ENCODE measurements at places on chromosomes 3 and 15.

GRCh38 chr3:130783629-130784028 is 37.0 kb upstream of the PIK3R4 start:
- no peak for DNase-seq

DNA sequence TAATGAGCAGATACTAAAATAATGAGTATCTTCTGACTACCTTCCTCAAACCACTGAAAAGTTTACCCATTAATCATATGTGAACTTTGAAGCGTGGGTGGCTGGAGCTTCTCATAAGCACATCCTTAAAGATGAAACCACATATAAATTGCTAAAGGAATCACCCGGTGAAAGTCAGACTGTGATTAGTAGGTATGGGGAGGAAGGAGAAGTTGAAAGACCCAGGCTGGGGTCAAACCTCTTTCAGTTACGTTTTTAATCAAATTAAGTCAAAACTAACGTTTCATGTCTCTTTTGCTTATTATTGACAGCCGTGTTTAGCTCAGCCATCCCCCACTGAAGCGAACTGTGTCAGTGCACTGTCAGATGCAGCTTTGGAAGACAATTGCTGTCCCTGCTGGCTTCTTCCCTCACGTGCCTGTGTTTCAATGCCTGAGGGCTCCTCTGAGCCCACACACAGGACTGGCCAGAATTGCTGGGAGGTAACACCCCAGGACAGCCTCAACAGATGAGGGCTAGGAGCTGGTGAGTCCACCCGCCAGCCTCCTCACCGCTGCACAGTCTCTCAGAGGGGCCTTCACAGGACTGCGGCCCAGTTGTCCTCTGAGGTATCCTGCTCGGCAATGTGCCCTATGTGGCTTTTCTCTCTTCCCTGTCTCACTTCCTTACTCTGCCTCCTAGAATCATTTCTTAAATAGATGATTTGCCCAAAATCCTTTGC is 29.3 kb upstream of the SH3BP5 start:
- DNase-seq = peak; percentile 52

- no peak for DNase-seq
Measured at GRCh38 chr15:28133281-28133680, 34.2 kb upstream of the OCA2 start.

GRCh38 chr3:151568184-151568583 is 107.3 kb upstream of the IGSF10 start:
- no peak for DNase-seq

- no peak for DNase-seq
Measured at GRCh38 chr3:102530415-102531181, 95.8 kb downstream of the ZPLD1 start.

DNA sequence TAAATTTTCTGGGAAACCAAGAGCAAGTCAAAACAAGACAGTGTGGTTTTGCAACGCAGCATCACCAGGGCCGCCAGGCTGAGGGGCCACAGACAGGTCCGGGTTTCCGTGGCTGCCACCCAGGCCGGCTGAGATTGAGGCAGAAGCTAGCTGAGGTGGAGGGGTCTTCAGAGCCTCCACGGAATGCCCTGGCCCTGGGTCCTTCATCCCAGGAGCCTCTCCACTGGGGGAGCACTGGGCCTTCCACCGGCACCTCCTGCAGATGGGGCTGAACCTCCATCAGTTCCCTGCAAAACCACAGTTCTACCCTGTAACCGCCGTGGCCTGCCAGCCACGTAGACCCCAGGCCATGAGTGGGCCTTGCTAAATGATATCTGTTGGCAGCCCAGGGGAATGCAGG is 152.7 kb downstream of the CHSY1 start:
- DNase-seq = no peak

DNA sequence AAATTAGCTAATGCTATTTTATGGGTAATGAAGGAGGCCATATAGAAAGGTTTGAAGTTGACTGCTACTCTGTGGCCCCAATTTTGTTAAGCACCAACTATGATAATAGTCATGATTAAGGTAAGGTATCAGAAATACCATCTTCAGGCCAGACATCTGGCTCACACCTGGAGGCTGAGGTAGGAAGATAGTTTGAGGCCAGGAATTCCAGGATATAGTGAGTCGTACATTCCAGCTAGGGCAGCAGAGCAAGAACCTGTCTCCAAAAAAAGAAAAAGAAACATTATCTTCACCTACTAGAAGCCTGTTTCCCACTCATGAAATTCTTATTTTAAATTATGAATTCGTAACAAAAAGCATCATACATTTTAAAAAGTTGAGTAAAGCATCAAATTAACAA is 64.4 kb downstream of the LRRC28 start:
- DNase-seq = no peak

DNA sequence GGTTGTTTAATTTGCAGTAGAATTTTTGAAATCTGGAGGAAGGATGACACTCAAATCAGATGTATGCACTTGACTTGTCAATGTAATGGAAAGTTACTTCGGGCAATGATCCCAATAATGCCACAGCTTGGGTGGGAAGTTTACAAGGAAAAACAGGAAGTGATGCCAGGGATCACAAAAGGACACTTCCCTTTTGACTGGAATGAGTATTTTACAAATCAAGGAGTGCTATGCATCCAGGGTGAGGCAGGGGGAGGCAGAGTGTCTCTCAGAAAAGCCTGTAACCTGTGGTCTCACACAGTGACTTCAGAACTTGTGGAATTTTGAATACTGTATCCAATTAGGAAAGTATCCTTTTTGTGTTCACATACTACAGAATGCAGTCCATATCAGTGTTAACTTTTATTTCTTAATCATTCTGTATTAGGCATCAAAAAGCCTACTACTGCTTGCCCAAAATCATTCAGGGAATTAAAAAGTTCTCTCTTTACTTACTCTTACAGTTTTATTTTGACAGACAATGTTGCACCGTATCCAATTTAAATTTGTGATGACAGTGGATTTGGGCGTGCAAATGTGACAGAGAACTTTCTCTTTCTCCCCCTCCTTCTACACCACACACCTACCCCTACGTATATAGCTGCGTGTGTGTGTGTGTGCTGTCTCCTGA is 445.1 kb downstream of the MECOM start:
- DNase-seq = no peak

DNA sequence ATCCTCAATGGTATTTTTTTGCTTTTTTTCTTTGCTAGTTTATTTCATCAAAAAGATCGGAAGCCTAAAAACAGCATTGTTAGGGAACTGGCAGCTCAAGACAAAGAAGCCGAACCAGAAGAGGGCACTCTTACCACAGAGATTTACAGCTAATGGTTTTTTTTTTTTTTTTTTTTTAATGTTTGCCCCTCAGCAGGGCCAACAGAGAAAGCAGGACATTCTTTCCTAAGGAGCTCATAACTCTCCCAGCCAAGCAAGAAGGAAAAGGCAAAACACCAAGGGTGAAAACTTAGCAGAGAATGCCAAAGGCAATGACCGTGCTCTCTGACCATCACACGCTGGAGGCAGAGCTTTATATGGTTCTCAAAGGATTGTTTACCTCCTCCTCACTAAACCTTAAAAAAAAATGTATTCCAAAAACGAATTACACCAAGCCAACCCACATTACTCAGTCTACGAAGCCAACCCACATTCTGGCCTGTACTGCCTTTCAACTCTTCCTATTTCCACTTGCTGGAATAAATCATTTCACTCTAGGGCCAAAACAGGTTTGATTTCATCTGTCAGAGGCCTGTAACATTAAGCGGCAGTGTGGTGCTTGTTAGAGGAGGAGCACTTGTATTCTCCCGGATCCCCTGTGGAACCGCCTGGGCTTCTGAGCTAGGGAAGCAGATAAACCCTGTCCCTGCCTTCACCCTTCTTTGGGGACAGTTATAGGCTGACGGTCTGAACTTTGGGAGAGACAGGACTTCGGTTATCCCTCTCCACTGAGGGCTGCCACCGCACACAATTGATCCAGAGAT is 35.6 kb upstream of the GYG1 start:
- DNase-seq = no peak

DNA sequence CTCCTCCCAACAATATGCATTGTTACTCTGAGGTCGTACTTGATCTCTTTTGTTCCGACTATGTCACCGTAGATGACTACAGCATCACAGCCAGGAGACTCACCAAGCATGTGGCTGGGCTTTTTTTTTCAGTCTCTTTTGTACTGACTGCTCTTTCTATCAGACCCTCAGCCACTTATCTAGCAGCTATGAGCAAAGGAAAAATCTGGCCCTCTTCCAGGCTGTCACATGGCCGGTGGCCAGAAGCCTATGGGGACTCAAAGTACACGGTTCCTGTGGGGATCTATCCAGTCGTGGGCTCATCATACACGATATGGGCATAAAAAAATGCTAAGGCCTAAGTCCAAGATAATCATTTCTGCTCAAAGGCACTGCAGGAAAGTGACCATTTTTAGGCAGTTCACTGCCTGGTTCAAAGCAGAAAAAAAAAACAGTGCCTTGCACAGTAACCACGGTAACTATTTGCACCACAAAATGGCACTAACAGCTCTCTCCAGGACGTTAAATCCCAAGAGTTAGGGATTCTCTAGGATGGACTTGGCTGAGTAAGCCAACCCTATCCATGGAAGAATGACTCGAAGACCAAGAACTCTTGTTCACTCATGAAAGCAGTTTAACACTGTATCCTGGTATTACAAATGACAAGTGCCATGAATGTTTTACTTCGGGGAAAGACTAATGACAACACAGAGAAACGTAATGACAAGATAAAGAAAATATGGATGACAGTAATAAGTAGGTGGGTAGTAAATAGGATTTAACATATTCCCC is 50.3 kb downstream of the SHQ1 start:
- DNase-seq = no peak

DNA sequence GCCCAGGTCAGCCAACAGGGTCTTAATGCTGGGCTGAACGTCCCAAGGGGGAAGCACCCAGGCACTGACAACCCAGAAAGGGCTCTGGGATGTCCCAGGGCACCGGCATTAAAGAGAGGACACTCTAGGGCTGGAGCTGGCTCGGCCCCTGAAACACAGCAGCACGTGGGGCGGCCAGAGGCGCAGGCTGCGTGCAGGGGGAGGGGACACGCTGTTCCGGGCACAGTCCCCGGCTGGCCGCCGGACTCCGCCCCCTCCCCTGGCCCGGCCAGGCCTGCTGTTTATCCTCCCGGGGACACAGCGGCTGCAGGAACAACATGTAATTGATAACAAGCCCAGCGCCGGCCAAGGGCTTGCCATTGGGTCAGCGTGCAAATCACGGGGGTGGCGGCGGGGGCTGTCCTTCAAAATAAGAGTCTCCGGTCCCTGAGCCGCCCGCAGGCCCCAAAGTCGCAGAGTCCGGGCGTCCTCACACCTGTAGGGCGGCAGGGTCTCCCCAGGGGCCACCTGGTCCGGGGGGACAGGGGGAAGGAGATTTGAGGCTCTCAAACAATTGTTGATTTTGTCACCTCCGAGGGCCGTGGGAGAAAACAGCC is 1.3 kb downstream of the KLF15 start:
- no peak for DNase-seq

DNA sequence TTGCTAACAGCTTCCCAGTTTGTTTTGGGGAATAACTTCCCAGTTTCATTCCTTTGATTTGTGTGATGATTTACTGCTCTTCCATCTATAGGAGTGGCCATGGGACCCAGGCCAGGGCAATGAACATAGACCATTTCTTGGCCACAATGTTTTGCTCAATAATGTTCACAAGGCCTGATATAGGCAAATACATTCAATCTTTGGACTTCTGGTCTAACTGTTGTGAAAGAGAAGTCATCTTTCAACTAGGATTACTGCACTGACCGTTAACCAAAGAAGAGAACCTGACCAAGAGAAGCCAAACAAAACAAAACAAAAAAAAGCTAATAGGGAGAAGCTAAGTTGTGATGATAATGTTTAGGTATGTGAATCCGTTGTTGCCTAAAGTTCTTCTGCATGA is 221.8 kb upstream of the SUCLG2 start:
- no peak for DNase-seq

GRCh38 chr3:72102112-72102616 is 317.2 kb upstream of the PROK2 start:
- DNase-seq = no peak

DNA sequence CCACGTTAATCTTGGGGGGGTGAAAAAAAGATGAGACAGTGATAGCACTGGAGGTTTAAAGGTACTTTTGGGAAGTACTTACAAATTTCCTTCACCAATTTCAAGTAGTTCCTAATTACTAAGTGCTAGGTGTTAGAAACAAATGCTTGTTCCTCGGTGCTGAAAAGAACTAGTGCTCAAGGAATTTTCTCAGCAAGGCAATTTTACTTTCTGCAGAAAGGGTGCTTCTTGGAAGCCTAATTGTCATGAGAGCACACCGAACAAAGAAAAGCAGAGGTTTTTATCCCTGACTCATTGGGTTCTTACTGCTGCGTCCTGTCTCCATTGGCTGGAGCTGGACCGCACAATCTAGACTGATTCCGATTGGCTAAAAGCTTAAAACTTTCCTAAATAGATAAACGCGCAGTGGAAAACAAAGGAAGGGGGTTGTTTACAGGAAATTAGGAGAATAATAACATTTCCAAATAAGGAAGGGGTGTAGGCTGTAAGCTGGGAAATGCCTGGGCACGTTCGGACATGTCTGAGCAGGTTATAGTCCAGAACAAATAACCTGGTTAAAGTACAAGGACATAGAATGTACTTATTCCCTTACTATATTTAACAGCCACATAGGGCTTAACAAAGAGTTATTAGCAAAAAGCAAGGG is 49.6 kb downstream of the CHD2 start:
- DNase-seq = no peak

- DNase-seq = no peak
Measured at GRCh38 chr15:91257746-91258414, 157.8 kb downstream of the SV2B start.

- DNase-seq = peak; percentile 54
Measured at GRCh38 chr3:9727041-9727595, 4.4 kb upstream of the BRPF1 start.

GRCh38 chr15:48636511-48636910 is 9.0 kb downstream of the FBN1 start:
- no peak for DNase-seq

- no peak for DNase-seq
Measured at GRCh38 chr3:106765342-106765741, 611.9 kb upstream of the CCDC54 start.

- no peak for DNase-seq
Measured at GRCh38 chr3:151085889-151086483, 522 bp downstream of the MED12L start.

DNA sequence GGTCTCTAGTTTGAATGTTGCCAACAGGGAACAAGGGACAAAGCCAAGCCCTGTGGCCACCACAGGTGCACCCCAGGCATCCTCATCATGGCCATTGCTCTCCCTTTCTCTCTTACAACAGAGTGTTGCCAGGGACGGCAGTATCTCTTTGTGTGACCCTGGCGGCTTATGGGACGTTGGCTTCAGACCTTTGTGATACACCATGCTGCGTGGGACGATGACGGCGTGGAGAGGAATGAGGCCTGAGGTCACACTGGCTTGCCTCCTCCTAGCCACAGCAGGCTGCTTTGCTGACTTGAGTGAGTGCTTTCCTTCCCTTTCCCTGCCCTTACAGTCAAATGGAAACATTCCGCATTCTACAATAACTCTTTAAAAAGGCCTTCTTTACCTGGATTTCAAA is 38.2 kb downstream of the BOC start:
- DNase-seq = no peak

GRCh38 chr3:195181741-195182469 is 89.1 kb downstream of the XXYLT1 start:
- no peak for DNase-seq

GRCh38 chr3:185049710-185050109 is 103.2 kb downstream of the C3orf70 start:
- DNase-seq = no peak

Measured in stimulated activated CD4-positive, alpha-beta T cell treated with anti-CD3 and anti-CD28 coated beads, TNF-alpha, amount 100 ng/mL, for 48 hours (primary cell).